KG1 (cell line): ENCODE measurements at places on chromosomes 7 and 10.

GRCh38 chr7:20954711-20955619 is 168.3 kb upstream of the SP8 start:
- no peak for DNase-seq

GRCh38 chr10:123241391-123242141 is 87.4 kb downstream of the BUB3 start:
- DNase-seq, result no peak

GRCh38 chr7:91353848-91354247 is 89.6 kb downstream of the FZD1 start:
- no peak for DNase-seq

DNA sequence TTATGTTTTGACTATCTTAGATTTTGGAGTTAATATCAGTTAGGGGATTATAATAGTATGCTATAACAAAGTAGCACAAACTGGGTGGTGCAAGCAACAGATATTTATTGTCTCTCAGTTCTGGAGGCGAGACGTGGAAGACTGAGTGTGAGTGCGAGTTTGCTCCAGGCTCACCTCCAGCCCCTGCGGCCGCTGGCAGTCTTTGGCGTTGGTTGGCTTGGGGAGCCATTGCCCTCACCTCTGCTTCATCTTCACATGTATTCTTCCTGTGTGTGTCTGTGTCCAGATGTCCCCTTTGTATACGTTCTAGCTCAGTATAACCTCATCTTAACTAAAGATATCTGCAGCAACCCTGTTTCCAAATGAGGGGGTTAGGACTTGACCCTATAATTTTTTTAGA is 343.9 kb upstream of the COBL start:
- DNase-seq, result no peak

DNA sequence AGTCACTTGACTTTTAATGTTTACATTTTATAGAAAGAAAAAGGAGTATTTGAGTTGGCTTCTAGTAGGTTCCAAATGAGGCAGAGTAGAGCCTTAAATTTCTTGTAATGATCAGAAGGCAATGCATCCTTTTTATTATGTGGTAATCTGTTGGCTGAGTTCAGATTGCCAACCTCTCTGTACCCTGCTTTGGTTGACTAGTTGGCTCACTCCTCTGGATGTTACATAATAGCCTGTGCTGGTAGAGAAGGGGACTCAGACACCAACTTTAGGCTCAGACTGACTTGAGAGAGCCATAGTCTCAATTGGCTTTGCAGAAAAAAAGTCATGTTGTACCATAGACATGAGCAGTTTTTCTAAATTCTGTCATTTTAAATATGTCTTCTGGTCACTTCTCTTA is 46.8 kb upstream of the GLCCI1 start:
- no peak for DNase-seq

GRCh38 chr10:32163762-32164148 is 107.5 kb upstream of the KIF5B start:
- DNase-seq, result no peak
